Activated T-helper 9 cell treated with anti-CD3 and anti-CD28 coated beads, Interleukin-2, amount 50 U/mL, for 16 hours (primary cell): ENCODE measurements at places on chromosomes 5 and 9.

GRCh38 chr5:36722900-36723299, 116.5 kb downstream of the SLC1A3 start:
- DNase-seq, result no peak

DNA sequence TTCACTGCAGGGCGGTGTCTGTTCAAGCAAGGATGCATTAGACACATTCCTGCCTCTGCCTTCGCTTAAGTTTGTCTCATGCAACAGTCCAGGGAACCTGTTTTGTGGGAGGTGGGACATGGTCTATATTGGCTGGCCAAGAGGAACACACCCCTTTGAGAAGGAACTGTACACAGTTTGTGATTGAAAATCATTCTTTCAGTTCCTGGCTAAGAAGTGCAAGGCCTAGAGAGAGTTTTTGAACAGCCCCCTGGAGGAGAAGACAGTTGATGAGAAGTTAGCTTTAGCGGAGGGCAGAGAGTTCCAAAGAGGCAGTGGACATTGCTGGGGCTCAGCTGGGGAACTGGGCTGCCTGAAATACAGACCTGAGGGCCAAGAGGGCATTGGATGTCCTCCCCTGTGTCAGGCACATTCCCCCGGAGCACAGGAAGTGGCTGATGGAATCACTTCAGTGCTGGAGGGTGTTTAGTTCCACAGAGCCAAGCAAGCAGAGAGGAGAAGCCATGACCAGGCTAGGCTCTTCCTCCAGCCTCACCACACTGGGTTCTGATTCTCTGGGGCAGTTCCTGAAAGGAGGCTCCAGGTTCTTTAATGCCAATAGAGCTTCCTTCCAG, 66.6 kb downstream of the RGS3 start:
- DNase-seq, result no peak

DNA sequence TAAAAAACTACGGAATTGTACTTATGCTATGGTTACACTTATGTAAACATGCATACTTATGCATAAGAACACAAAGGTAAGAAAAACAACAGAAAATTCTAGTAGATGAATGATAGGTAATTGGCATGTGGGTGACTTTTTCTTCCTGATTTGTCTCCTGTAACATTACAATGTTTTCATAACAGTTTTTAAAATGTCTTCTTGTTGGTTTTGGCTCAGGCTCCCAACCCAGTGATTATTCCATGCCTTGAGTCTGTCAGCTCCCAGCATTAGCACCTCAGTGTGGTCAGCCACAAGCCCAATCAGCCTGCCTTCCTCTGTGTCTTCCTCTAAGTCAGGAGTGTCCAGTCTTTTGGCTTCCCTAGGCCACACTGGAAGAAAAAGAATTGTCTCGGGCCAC, 7.9 kb upstream of the FOXE1 start:
- DNase-seq, result no peak

DNA sequence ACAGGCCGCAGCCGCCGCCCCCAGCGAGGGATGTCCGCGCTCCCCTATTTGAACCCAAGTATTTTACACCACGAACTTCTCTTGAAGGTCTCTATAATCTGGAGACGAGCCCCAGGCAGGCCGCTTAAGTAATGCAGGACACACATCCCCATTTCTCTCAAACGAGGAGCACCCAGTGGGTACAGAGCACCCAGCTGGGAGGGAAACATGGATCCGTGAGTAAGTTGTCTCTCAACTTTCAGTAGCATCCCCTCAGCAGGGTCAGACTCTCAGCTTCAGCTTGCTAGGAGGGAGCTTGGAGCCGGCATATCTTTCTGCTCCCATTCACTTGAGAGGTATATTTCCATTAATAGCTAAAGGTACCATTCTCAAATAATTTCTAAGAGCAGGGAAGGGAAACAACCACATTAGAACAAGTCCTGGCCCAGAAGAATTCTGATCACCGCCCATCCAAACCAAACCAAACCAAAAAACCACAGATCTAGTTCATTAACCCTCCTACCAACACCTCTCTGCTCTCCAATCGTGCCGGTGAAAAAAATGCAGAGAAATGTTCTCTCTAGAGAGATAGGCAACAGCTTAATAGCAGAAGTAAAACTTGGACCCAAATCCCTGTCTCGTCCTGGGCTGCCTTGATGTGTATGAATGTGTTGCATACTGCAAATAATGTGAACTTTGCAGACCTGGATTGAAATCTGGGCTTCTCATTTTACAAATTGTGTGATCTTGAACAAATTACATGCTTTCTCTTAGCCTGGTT, 910 bp downstream of the TDRD7 start:
- DNase-seq, result no peak

DNA sequence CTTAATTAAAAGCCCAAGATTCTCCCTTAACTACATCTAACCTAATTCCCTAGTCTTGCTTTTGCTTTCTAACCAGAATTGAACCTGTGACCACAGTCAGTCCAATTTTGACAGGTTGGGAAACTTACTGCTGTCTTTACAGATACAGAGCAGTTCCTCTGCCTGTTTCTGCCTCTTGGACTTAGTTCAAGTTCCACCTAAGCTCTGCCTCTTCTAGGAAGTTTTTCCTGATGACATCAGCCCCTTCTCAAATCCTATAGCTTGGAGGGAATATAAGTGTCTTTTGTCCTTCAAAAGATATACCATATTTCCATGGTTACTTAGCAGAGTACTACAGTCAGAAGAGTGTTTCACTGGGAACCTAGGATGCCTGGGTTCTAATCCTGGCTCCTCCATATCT, 31.7 kb downstream of the BRINP1 start:
- no peak for DNase-seq

DNA sequence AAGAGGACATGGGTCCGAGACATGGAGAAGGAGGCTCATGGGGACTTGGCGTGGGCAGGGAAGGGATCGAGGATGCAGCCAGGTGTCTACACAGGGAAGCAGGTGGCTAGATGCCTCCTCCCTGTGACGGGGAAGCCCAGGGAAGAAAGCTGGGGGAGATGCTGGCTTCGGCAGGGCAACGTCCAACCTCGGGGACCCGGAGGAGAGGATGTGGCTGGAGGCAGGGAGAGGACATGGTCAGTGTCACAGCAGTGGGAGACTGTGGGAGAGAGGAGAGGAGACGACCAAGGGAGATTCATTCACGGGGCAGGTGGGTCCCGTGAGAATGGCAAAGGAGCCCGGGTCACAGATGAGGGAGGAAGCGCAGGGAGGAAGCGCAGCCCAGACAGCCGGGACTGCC, 73.2 kb upstream of the PHYKPL start:
- DNase-seq, result no peak

- DNase-seq, result no peak
Observed at GRCh38 chr9:2216591-2216990, 201.4 kb downstream of the SMARCA2 start.

GRCh38 chr5:9350301-9350797, 195.5 kb downstream of the SEMA5A start:
- no peak for DNase-seq

- peak; percentile 64 for DNase-seq
Observed at GRCh38 chr9:131277910-131278701, 1.8 kb upstream of the FAM78A start.

DNA sequence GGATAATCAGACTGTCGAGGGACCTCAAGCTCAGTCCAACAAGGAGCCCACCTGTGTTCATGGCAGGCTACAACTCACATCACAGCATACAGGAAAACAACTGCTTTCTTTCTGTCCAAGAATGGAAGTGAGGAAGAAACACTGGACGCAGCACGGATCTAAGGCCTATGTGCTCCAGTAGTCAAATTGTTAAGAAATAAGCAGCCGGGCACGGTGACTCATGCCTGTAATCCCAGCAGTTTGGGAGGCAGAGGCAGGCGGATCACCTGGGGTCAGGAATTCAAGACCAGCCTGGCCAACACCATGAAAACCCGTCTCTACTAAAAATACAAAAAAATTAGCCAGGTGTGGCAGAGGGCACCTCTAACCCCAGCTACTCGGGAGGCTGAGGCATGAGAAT, 427.8 kb downstream of the BNC2 start:
- DNase-seq, result no peak

GRCh38 chr5:132491368-132492364, 1.1 kb upstream of the IRF1 start:
- DNase-seq, result no peak

DNA sequence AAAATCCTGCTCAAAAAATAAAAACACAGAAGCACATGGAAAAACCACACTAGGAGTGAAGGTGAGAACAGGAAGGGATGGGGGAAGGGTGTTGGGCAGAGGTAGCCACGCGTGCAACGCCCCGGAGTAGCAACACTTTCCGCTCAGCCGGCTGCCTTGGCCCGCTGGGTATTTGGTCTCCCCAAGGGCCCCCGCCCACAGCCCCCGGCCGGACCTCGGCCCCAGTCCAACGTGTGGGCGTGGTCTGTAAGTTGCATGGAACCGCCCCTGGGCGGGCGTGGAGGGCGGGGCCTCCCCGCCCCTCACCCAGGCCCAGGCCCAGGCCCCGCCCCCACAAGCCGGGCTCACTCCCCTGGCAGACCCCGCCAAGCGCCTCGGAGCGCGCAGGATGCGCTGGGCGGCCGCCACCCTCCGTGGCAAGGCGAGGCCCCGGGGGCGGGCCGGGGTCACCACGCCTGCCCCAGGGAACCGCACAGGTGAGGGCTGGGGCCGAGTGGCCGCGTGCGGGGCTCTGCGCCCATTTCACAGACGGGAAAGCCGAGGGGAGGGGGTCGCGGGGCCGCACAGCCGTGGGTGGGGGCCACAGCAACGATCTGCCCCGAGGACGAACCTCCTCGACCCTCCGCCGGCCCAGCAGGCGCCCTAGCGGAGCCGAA, at the start of gene SUSD3:
TSS of gene SUSD3 (plus strand) at position 347 of the 656 bp plus-strand sequence. CDS start at position 389, 42 bp downstream.
- DNase-seq, result peak; percentile 62

- DNase-seq, result no peak
Observed at GRCh38 chr5:91302305-91302704, 80.8 kb downstream of the ARRDC3 start.

GRCh38 chr9:132513416-132513815, 69.0 kb upstream of the BARHL1 start:
- no peak for DNase-seq

- no peak for DNase-seq
Observed at GRCh38 chr5:13253111-13253510, 691.4 kb downstream of the DNAH5 start.

- DNase-seq, result no peak
Observed at GRCh38 chr5:29321591-29321990, 1871.9 kb upstream of the CDH6 start.

DNA sequence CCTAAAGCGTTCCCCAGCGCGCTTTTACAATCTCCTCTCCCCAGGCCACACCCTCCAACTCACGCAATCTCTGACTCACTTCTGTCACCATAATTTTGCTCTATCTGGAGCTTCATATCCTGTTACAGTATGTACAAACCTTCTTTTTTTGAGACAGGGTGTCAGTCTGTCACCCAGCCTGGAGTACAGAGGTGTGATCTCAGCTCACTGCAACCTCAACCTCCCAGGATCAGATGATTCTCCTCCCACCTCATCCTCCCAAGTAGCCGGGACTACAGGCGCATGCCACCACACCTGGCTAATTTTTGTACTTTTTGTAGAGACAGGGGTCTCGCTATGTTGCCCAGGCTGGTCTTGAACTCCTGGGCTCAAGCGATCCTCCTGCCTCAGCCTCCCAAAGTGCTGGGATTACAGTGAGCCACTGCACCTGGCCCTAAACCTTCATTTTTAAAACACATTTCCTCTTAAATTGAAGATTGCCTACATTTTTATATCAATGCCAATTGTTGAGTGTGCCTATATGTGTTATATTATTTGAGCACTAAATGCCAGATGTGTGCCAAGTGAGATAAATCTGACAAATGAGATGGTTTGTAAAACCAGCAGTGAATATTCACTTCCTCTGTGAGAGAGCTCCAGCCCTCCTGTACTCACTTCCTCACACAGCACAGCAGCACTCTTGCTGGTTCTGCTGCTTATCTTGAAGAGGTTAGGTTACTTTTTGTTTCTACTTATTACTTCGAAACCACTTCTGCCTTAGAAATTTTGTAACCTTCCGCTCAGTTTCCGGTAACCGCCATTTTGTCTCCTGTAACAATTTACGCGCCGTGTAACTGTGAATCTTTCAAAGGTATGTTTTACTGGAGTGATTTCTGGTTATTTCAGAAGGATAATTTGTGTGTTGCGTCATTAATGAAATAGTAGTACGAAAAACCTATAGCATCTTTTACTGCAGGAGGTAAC, 57.9 kb downstream of the DOCK8 start:
- DNase-seq, result peak; percentile 51

- DNase-seq, result no peak
Observed at GRCh38 chr5:149338364-149338763, 6.9 kb upstream of the GRPEL2 start.

DNA sequence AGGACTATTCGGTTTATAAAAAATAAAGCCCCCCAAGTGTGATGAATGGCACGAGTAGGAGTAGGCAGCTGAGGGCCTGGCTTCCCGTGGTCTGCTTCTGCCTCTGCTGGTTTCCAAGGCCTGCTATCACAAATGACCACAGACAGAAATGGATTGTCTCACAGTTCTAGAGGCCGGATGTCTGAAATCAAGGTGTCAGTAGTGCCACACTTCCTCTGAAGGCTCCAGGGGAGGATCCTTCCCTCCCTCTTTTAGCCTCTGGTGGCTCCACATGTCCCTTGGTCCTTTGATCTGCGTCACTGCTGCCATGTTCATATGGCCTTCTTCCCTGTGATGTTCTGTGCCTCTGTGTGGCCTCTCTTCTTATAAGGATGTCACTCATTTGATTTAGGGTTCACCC, 15.1 kb downstream of the PRKACG start:
- DNase-seq, result no peak

DNA sequence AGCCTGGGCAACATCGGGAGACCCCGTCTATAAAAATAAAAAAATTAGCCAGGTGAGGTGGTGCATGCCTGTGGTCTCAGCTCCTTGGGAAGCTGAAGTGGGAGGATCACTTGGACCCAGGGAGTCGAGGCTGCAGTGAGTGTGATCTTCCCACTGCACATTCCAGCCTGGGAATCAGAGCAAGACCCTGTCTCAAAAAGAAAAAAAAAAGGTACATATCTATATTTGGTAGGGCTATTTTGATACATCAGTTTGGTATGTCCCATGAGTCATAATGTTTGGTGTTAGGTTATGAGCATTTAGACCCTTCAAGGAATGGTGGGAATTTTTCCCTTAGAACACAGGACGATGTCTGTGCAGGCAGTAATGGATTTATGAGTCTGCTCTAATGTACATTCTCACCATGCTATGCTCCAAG, 55.3 kb upstream of the POU4F3 start:
- DNase-seq, result no peak

DNA sequence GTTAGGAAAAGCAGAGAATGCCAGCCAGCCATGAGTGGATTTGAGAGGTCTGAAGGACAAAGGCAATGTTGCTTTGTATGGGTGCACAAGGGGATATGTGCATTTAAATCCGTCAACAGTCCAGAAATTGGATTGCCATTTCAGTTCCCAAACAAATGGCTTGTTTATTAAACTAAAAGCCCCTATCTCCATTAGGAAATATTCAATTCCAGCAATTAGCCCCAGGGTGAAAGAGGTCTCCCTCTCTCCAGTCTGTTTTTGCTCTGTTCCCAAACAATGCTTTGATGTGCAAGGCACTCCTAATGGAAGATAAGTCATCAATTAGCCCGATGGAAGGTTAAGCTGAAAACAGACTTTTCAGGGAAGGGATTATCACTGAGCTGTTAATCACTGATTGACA, 101.3 kb downstream of the C9orf152 start:
- DNase-seq, result no peak

- DNase-seq, result peak; percentile 3
Observed at GRCh38 chr9:131799177-131799823, 59.4 kb upstream of the RAPGEF1 start.
